Vagina (tissue), 2 donors: ENCODE measurements at places on chromosomes 16 and 17.
A peak's percentile ranks its signal among the peaks of the same experiment; 100 is the strongest.

GRCh38 chr16:83403761-83404160 is 404.0 kb upstream of the HSBP1 start:
- no peak for DNase-seq

DNA sequence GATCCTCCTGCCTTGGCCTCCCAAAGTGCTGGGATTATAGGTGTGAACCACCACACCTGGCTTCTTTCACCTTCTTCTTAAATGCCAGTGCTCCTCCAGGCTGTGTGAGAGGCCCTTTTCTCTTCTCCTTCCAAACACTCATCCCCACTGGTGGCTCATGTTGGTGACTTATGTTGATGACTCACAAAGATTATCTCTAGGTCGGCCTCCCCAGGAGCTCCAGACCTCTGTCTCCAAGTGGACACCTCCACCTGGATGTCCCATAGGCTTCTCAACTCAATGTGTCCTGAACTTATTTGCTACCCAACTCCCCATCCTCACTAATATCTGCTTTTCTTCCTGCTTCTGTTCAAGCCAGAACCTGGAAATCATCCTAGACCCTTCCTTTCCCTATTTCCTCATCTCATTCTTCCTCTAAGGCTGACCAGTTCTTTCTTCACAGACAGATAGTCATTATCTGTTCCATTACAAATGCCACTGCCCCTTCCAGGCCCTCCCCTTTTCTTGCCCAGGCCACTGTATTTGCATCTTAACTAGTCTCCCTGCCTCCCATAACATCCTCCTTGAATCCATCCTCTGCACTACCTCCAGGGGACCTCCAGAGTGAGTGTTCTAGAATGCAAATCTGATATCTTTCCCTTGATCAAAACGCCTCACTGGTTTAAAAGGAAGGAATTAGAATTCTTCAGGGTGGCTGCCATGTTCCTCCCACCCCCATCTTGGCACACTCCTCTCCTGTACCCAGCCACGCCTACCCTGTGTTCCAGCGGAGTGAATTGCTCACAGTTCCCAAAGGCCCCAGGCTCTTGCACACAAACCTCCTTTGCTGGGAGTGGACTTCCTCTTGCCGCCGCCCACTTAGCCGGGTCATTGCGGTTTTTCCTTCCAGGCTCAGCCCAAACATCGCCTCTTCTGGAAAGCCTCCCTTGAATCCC is 34.8 kb upstream of the FBXO47 start:
- no peak for DNase-seq

DNA sequence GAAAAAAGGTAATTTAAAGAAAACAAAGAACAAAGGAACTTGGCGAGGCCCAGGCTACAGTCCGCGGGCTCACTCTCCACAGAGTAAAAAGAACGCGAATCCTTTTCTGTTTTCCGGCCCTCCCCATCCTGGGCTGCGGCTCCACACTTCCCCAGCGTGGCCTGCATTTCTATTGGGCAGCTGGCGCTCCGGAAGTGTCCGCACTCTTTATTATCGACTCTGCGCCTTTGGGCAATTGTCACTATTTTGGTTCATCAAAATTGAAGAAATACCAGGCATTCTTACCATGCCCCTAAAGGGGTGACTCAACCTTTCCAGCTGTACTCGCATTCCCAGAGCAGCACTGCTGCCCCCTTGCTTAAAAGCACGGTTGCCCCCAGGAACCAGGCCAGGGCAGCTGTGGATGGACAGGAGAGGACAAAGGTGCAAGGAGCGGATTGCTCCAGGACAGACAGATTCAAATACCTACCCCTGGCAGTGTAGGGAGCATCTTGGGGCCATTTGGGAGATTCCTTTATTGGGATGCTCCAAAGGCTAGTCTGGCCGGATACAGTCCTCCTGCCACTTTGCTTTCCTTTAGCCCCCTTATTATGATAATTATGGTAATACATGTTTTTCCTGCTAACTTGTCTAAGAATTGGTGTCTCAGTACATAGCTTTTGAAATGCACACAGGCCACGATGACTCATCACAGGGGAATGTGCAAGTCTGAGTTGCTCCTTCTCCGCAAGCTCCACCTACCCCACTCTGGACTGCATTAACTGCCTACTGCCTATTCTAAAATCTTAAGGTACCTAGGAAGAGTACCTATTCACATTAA is 985 bp upstream of the SLFN12 start:
- no peak for DNase-seq

DNA sequence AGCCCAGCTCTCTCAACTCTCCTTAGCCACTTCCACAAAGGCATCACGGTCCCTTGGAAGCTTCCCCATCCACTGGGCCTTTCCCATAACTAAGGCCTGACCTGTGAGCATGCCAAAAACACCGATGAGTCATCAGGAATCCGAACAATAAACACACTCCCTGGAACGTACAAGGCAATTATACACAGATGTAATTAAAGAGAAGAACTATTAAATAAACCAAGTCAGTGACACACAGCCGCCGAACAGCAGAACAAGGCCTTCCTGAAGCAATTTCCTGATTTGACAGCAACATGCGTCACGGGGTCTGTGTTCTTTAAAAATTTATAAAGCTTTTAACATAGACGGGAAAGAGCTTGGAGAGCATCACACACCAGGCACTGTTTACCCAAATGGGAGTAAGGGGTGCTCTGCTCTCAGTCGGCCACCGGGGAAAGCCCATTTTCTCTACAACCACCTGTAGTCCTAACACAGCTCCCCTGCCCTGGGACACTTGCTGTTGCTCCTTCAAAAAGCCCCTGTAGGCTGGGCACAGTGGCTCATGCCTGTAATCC is 29.4 kb downstream of the COG7 start:
- DNase-seq, result no peak

DNA sequence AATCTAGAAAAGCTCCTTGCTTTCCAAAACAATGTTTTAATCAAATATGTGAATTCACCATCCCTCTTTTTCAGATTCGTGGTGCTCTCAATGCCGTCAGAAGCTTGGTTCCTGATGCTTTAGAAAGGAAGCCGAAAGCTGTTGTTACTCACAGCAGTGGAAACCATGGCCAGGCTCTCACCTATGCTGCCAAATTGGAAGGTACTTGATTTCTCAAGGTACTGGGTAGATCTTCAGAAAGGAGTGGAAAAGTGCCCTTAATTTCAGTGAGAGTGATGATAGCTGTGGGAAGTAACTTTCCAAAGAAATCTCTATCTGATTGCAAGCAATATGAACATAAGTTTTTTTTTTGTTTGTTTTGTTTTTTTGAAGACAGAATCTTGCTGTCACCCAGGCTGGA is 14.0 kb downstream of the SRR start:
- no peak for DNase-seq

- no peak for DNase-seq
These were observed 12.0 kb downstream of the DGKE start for GRCh38 chr17:56845934-56846333.

- DNase-seq, result no peak
These were observed 272.0 kb downstream of the MAF start for GRCh38 chr16:79328402-79329165.

- no peak for DNase-seq
These were observed 24.0 kb upstream of the GINS2 start for GRCh38 chr16:85712801-85713200.

DNA sequence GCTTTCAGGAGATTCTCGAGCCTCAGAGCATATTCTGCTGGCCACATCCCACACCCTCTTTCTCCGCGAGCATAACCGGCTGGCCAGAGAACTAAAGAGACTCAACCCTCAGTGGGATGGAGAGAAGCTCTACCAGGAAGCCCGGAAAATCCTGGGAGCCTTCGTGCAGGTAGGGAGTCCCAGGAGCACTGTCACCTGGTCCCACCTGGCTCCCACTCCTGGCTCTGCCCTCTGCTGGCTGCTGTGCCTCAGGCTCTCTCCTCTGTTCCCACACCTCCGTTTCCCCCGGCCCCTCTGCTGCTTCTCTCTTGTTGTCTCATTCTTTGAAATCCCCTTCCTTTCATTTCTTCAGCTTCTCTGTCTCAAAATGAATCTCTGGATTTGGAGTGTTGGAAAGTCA is 16.4 kb downstream of the LPO start:
- DNase-seq, result peak; percentile 81

DNA sequence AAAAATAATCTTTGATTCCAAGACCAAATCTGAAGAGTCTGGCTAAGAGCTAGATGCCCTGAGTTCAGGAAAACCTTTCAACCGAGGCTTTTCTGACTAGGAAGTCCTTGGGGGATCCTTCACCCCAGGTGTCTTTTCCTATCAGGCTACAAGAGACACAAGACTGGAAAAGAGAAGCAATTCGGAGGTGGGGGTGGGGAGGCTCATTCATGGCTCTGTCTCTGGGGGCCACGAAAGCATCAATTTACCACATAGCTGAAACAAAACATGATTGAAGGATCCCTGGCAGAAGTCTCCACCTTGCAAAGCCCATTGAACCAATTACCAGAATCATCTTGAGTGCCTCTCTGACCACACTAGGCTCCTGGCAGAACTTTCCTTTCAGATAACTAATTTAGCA is 239.8 kb upstream of the SALL1 start:
- no peak for DNase-seq

DNA sequence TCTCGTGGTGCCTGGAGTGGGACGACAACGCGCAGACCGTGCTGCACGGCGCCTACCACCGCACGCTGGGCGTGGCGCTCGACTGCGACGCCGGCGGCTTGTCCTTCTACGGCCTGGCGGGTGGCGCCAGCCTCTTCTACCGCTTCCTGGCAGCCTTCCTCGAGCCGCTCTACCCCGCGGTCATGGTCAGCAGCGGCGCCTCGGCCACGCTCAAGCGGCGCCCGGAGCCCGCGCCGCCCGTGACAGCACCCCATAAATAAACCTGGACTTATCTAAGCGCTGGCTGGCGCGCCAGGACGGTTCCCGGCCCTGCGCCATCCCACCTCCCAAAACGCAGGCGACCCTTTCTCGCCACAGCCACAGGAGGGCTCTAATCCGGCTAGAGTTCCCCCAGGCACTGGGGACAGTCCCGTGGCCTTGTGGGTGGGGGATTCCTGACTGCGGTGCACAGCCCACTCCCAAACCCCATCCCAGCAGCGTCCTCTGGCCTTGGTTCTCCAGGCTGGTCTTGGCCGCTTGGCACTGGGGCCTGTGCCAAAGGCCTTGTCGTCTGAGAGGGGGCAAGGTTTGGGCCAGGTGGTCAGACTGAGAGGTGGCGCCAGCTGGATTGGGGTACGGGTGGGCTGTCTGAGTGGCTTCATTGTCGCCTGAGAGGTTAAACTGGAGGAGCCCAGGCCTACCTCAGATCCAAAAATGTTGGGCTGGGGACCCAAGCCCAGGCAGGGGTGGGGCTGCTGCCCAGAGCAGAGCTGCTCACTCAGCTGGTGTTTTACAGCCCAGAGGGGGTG is 10.1 kb upstream of the SLC16A5 start:
- DNase-seq, result peak; percentile 94

- no peak for DNase-seq
These were observed 37.1 kb downstream of the NUP93 start for GRCh38 chr16:56767024-56767423.

DNA sequence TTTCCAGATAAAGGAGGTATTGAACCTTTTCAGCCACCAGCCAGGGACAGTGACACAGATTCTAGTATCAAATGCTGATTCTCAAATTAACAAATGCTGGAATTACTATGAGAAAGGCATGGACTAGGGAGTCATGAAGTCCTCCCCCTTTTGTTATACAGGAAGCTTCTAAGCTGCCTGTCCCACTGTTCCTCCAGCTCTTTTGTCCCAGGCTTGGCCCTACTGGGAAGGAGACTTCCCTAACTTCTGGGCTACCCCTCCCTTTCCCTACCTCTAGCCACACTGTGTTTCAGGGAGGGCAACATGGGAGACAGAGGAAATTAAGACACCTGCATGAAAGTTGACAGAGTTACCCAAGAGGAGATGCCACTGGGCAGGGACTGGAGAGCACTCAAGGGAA is 192.5 kb downstream of the CDH13 start:
- no peak for DNase-seq

- DNase-seq, result no peak
These were observed 16.6 kb upstream of the INPP5K start for GRCh38 chr17:1532836-1533602.

- DNase-seq, result no peak
These were observed 33.3 kb downstream of the SLC38A8 start for GRCh38 chr16:84009282-84009681.

DNA sequence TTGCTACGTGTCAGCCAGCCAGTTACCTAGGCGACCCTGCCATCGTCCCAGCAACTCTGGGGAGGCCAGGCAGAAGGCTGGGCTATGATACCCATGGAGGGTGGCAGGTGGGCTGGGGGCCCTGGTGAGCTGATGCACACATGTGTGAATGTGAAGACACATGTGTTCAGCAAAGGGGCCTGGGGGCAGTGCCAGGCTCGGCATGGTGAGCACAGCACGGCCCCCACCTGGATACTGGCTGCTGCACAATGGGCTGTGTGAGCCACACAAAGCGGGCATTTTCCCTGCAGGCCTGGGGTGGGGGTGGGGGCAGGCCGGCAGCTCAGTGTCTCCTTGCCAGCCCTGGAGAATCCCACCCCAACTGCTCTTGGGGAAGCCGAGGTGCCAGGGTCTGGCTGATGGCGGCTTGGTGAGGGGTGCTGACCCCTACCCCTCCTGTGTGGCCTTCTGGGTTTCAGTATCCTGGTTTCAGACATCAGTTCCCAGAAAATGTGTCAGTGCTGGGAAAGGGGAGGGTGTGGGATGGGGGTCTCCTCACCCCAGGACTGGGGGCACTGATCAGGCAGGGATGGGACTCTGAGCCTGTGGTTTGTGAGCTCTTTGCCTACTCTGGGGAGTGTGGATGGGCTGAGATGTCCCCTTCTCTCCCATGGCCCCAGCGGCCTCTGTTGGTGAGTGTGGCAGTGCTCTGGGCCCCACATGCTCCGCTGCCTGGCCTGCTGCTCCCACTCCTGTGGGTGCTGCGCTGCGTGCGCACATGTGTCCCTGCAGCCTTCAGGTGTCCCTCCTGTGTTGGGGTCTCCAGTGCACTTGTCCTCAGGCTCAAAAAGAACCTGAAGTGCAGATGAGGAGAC is 5.1 kb downstream of the LLGL1 start:
- no peak for DNase-seq

DNA sequence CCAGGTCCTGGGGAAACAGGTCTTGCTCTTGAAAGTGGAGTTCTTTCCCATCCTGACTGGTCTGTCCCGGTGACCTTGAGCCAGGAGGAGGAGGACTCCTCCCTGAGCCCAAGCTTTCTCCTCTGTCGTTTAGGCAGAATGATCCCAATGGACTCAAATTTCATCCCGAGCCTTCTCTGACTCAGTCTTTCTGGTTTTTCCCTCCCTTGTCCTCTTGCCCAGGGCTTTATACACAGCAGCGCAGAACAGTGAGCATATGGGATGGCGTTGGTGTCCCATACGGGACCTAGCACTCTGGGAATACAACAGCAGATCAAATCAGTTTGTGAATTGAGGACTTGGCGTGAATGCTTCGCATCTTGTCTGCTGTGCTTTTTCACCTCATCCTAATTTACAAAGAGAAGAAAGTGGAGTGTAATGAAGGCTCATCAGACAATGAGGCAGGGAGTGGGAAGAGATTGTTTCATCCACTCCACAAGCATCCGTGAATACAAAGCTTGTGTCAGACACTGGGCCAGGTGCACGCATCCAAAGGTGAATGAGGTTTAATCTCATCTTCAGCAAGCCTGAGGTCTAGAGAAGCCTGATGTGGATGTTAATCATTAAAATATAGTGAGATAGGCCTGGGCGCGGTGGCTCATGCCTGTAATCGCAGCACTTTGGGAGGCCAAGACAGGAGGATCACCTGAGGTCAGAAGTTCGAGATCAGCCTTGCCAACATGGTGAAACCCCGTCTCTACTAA is 1.1 kb upstream of the XYLT1 start:
- DNase-seq, result no peak
